Activated effector memory CD4-positive, alpha-beta T cell treated with Interleukin-2 at 50 U/mL for 16 hours (primary cell): ENCODE measurements at places on chromosomes 6 and 20.
A peak's percentile ranks its signal among the peaks of the same experiment; 100 is the strongest.

GRCh38 chr6:27280540-27281000 lies 31.5 kb downstream of the POM121L2 start:
- no peak for DNase-seq

DNA sequence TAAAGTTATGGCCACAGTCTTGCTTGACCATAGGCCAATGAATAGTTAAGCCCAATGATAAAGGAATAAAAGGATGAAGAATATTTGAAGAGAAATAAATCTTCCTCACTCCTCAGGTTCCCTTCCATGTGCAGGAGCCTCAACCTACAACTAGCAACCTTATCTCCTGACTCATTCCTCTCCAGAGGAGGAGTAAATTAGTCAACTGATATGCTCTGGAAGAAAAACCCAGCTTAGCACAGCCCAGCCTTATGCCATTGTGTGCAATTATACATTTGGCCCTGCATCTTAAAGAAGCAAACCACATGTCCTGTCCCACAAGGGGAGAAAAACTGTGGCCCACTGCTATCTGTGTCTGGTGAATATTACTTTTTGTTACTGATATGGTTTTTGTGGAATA lies 82.1 kb downstream of the PHIP start:
- DNase-seq, result no peak

GRCh38 chr6:149284904-149285303 lies 32.6 kb upstream of the TAB2 start:
- no peak for DNase-seq

GRCh38 chr6:158285656-158286021 lies 26.6 kb upstream of the TULP4 start:
- DNase-seq, result no peak

- DNase-seq, result no peak
Observed at GRCh38 chr6:109788687-109789086, 97.6 kb downstream of the FIG4 start.

DNA sequence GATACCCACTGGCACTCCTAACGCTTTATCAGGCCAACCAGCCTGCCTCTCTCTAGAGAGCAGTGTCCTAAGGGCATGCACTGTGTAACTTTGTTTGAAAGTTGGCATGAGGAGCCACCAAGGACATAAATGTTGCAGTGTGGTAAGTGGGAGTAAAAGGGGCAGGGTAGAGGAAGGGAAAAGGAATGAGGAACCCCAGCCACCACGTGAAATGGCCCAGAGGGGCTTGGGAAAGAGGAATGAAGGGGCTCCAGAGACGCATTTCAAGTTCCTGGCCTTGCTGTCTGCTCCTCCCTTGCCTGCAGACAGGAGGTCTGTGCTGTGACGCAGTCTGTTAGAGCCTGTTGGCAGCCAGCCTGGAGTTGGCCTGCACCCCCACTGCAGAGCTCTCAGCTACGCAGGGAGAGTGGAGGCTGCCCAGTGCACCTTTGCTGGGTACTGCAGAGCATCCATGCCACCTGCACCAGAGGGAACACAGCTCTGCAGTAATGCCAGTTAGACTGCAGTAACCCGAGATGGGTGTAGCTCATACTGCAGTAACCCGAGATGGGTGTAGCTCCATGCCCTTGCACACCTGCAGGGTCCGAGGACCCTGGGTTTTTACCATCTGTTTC lies 86.8 kb upstream of the SNAP25 start:
- no peak for DNase-seq

GRCh38 chr20:35876033-35876320 lies 78.3 kb downstream of the SCAND1 start:
- no peak for DNase-seq

GRCh38 chr6:98927534-98927933 lies 20.2 kb downstream of the FBXL4 start:
- no peak for DNase-seq

- peak; percentile 20 for DNase-seq
Observed at GRCh38 chr6:33313105-33313708, 671 bp downstream of the TAPBP start.

DNA sequence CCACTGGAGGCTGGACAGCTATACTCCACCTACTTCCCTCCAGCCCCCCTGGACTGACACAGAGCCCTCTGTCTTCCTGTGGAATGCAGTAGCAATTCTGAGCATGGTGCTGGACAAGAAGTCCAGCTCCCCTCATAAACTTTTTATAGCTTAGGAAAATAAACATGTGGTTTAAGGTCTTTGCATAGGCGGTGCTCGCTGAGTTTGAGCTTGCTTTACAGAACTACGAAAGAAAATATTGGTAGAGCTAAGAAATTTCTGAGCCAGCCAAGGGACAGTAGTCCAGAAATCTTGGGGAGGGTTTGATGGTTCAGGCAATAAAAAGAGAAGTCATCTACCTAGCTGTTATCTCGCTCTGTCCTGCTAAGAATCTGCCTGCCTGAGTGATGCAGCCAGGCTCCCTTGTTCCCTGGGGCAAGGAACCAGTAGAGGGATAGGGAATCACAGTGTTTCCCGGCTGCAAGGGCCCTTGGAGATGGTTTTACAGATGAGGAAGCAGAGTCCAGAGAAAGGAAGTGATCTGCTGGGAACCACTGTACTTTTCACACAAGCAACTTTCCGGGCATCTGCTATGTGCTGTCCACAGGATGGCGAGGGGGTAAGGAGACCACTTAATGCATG lies 343.4 kb downstream of the CDC5L start:
- DNase-seq, result no peak

GRCh38 chr20:13028673-13029072 lies 19.9 kb downstream of the SPTLC3 start:
- no peak for DNase-seq

- no peak for DNase-seq
Observed at GRCh38 chr6:148471624-148472159, 129.1 kb downstream of the SASH1 start.

- no peak for DNase-seq
Observed at GRCh38 chr20:38095017-38095686, 61.6 kb downstream of the RPRD1B start.

DNA sequence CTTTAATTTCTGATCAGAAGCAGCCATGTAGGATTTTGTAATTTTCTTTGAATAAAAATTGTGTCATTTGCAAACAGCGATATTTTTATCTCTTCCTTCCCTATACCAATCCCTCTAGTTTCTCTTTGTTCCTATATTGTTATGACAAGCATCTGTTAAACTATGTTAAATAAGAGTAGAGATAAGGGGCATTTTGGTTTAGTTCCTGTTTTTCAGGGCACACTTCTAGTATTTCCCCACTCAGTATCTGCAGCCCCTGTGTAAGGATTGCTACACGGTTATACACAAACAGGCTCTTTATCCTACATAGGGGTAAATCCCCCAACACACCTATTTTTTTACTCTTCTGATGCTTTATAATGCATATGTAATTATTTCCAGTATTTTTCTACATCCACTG lies 42.1 kb downstream of the TRERF1 start:
- DNase-seq, result no peak

- DNase-seq, result no peak
Observed at GRCh38 chr6:82084324-82084920, 163.1 kb downstream of the IBTK start.

GRCh38 chr6:66986940-66987339 lies 1279.9 kb upstream of the EYS start:
- no peak for DNase-seq

GRCh38 chr6:111792914-111793700 lies 80.1 kb downstream of the FYN start:
- DNase-seq, result no peak

- no peak for DNase-seq
Observed at GRCh38 chr6:11999246-11999645, 12.9 kb upstream of the HIVEP1 start.
